Endothelial cell (in vitro differentiated cells): ENCODE measurements at places on chromosomes 7 and 10. TPM values are rescaled to one million over a fixed set of nuclear protein-coding genes. Genes with fewer than 3 reads are reported as not detected.

RSPH10B2 gene
- total RNA-seq: 0.51 TPM

WIPF3 gene
- 1.5 TPM for total RNA-seq

SMIM30 gene
- total RNA-seq: 36.1 TPM

USP6NL gene
- 33.0 TPM for total RNA-seq

KLF14 gene
- not detected for total RNA-seq

GJC3 gene
- total RNA-seq: 1.8 TPM

DNA sequence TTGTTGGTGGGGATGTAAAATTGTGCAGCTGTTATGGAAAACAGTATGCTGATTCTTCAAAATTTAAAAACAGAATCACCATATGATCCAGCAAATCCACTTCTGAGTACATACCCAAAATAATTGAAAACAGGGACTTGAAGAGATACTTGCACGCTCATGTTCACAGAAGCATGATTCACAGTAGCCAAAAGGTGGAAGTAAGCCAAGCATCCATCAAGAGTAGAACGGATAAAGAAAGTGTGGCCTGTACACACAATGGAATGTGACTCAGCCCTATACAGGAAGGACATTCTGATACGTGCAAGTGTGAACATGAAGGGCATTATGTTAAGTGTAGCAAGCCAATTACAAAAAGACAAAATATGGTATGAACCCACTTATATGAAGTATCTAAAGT, 696.7 kb upstream of the CELF2 start:
- H3K4me1 ChIP-seq: no peaks in the 10 kb centered on the region
- H3K27me3 ChIP-seq: no peaks in the 10 kb centered on the region
- no peak overlapping the region for H3K4me3 ChIP-seq
- no peak for DNase-seq

DNA sequence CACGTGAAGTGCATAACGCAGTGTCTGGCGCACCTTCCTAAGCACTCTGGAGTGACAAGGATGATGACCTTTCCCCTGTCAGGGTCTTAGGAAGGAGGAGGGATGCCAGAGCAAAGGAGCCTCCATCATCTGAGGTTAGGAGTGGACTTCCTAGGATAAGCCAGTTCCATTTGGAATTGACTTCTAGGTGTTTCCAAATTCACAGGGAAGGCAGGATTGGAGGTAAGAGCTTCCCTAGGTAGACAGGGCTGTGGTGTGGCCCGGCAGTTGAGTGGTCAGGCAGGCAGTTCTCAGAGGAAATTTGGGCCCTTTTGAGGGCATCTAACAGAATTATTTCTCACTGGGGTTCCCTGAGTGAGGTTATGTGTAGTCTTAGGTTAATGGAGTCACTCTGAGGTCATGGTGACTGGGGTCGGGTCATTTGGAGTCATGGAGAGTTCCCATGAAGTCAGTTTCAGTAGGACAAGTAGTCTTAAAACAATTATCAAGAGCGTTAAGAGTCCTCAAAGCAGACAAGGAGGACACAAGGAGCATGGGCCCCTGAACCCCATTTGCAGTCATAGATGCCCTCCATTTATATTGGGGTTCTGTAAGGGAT, 8.2 kb downstream of the PPIF start:
- peaks cover 16% of the 10 kb centered on the region for H3K36me3 ChIP-seq
- H3K27me3 ChIP-seq: peaks cover 2% of the 10 kb centered on the region
- DNase-seq: no peak
- no peaks in the 10 kb centered on the region for H3K4me1 ChIP-seq

GRCh38 chr10:2202401-2202800, 465.1 kb upstream of the ADARB2 start:
- H3K27me3 ChIP-seq: no peaks in the 10 kb centered on the region
- H3K4me3 ChIP-seq: no peak overlapping the region
- no peak overlapping the region for H3K27ac ChIP-seq
- H3K36me3 ChIP-seq: no peaks in the 10 kb centered on the region
- peaks cover 9% of the 10 kb centered on the region for H3K4me1 ChIP-seq

- no peak for DNase-seq
- H3K27me3 ChIP-seq: no peaks in the 10 kb centered on the region
- no peak overlapping the region for H3K27ac ChIP-seq
- H3K4me1 ChIP-seq: peaks cover 13% of the 10 kb centered on the region
- no peak overlapping the region for H3K4me3 ChIP-seq
- H3K36me3 ChIP-seq: no peaks in the 10 kb centered on the region
Observed at GRCh38 chr10:44369854-44370253, 15.0 kb downstream of the CXCL12 start.

DNA sequence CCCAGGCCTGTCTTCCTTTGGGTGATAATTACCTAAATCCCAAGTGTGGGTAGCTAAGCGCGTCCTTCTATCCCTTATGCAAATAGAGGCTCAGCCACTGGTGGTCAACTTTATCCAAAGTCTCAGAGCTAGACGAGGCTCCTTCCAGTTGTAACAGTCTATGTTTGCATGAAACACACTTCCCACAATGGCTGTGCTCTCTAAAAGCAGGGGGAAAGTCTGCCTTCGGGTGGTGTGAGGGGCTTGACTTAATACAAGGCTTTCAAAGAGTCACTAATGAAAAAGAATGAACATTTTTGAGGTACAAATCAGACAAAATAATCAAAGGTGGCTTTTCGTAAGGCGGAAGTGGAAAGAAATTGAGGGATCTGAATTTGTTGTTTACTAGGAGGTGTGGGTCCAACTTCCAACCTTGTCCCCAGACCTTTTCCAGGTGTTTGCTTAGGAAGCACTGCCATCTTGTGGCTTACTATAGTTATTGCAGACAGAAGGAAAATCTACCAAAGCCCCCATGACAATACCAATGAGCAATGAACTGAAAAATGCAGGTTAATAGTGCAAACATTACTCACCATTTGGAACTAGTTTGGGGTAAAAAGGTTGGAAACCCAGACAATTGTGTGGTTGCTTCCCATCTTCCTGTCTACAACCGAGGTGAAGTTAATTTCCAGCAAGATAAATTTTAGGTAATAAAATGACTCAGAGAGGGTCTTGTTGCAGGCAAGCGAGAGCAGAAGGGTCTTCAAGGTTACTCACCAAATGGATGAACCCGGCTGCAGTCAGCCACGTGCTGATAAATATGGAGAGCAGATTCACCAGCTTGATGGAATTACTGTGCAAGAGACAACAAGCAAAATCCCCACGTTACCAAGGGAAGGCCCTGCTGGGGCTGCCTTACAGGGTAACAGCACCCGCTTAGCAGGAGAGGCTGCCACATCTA, 525.7 kb downstream of the KCNMA1 start:
- DNase-seq: peak; percentile 46
- H3K36me3 ChIP-seq: no peaks in the 10 kb centered on the region
- H3K27me3 ChIP-seq: peaks cover 2% of the 10 kb centered on the region
- peak overlapping the region; percentile 27 for H3K27ac ChIP-seq

DNA sequence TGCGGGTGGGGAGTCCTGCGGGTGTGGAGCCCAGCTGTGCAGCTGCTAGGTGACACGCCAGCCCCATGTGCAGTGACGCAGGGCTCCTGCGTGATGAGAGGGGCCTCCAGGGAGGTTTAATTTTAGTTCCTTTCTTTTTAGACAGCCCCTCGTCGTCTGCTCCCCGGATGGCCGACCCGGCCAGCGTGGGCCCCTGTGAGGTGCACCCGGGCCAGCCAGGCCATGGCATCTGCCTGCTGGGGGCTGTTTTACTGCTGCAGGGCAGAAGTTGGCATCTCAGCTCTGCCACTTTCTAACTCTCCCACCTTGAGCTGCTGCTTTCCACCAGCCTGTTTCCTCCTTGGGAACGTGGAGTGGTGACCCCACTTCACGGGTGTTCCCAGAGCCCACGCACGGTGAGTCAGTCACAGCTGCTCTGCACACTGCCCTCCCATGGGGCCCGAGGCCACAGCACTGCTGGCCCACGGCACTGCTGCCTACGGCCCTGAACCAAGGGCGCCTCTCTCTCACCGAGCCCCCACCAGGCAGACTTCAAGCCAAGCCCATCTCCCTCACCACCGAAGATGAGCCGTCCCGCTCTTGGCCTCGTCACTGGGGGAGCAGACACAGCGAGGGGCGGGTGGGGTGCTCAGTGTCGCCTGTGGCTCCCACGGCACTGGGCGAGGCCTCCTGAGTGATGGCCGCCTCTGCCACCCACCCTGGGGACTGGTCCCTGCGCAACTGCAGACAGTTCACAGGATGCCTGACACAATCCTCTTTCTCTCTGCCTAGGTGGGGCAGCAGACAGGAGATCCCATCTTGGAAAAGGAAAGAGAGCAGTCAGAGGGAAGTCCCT, 21.3 kb downstream of the CYP2W1 start:
- H3K4me1 ChIP-seq: no peaks in the 10 kb centered on the region
- H3K36me3 ChIP-seq: peaks cover 9% of the 10 kb centered on the region
- peaks cover 10% of the 10 kb centered on the region for H3K27me3 ChIP-seq

DNA sequence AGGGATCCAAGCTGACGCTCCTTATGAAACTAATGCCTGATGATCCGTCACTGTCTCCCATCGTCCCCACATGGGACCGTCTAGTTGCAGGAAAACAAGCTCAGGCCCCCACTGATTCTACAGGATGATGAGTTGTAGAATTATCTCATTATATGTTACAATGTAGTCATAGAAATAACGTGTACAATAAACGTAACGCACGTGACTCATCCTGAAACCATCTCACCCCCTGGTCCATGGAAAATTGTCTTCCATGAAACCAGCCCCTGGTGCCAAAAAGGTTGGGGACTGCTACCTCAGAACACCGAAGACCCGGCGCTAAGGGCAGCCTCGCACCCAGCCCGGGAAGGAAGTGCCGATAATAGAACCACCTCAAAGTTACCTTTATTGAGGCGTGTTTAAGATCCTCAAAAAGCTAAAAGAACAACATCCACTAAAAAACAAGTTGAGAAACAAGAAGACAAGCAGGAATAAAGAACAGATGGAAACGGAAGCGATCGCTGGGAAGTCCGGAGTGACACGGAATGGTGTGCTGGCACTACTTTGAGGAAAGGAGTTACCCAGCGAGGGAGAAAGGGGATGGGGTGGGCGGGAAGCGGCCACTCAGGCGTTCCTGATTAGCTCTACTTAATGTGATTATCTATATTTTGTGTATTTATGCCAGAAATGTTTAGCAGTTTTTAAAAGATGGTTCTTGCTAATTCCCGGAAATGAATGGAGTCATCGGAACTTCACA, 50.1 kb upstream of the PRKAR1B start:
- DNase-seq: no peak
- no peaks in the 10 kb centered on the region for H3K4me1 ChIP-seq
- H3K27me3 ChIP-seq: peaks cover 4% of the 10 kb centered on the region
- H3K36me3 ChIP-seq: peaks cover 26% of the 10 kb centered on the region
- H3K4me3 ChIP-seq: no peak overlapping the region
- peak overlapping the region; percentile 62 for H3K27ac ChIP-seq

DNA sequence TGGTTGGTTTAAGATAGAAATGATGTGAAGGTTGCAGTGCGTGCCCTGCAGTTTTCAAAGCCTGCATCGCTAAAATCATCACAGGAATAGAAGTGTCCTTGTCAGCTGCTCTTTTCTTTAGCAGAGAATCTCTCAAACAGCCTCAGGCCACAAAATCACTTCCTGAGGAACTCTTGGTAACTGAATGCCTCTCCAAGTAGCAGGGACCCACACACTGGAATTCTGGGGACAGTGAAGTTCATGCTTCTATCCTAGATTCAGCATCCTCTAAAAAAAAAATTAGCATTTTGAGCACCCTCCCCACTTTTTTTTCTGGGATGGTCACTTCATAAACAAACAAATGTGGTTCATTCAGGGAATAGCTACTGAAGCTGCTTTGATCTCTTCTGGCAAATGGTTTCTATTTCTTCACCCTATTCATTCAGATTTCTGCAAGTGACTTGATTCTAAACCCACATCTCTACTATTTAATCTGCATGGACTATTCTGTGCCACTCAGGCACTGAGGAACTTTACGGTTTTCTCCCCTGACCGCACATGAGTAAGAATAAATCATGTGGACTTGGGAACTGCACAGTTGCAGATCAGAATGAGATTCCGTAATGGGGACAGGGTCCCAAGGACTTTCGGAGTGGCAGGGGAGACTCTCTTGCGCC, 306.9 kb downstream of the FRMD4A start:
- H3K27ac ChIP-seq: no peak overlapping the region
- peaks cover 2% of the 10 kb centered on the region for H3K27me3 ChIP-seq
- DNase-seq: no peak
- peaks cover 13% of the 10 kb centered on the region for H3K4me1 ChIP-seq

GRCh38 chr7:146937836-146938235, 821.2 kb downstream of the CNTNAP2 start:
- H3K4me1 ChIP-seq: no peaks in the 10 kb centered on the region
- no peaks in the 10 kb centered on the region for H3K36me3 ChIP-seq
- no peaks in the 10 kb centered on the region for H3K27me3 ChIP-seq
- H3K4me3 ChIP-seq: no peak overlapping the region

GRCh38 chr7:8189625-8190024, 72.3 kb downstream of the ICA1 start:
- no peaks in the 10 kb centered on the region for H3K27me3 ChIP-seq
- H3K27ac ChIP-seq: no peak overlapping the region
- H3K4me3 ChIP-seq: no peak overlapping the region
- peaks cover 12% of the 10 kb centered on the region for H3K4me1 ChIP-seq
- DNase-seq: no peak

- H3K4me3 ChIP-seq: no peak overlapping the region
- DNase-seq: no peak
- H3K36me3 ChIP-seq: no peaks in the 10 kb centered on the region
Observed at GRCh38 chr7:122750389-122750788, 47.7 kb upstream of the RNF148 start.
